ENCODE measurements at places on chromosomes 1 and 21. TPM values are rescaled to one million over a fixed set of nuclear protein-coding genes. Genes with fewer than 3 reads are reported as not detected.
A peak's percentile ranks its signal among the peaks of the same experiment; 100 is the strongest.

DNA sequence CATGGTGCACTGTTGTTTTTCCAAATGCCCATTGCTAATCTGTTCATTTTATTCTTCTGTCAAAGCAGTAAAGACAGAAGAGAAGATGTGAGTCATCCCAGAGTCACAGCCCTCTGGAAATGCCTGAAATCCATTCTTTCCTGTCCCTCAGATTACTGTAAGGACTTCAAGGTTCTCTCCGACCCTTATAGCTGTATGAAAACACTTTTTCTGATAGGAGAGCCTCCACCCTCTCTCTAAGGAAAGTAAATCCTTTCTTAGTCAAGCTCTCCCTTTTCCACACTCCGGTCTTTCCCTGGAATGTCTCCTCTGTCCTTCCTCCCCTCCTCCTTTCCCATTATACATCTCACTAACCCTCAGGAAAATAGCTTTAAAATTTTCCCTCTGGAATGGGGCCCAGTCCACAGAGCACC is 3.5 kb upstream of the PRDX6 start:
- no peak for DNase-seq

GRCh38 chr1:208731981-208732821 is 488.0 kb upstream of the PLXNA2 start:
- DNase-seq, result no peak

GRCh38 chr1:78676347-78676982 is 26.8 kb downstream of the IFI44 start:
- peak; percentile 38 for DNase-seq

DNA sequence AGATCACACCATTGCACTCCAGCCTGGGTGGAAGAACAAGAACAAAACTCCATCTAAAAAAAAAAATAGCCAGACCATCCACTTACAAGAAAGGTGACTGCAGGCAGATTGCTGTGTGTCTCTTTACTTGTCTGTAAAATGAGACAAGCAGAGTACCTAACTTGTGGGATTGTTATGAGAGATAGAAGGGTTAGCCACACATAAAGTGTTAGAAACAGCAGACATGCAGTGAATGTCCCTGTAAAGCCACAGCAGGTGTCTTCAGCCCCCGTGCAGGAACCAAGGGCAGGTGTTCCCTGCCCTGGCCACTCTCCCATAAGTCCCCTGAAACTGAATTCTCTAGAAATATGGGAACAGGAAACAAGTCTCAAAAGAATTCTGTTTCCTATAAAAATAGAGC is 40.8 kb upstream of the EFHD2 start:
- DNase-seq, result no peak

GRCh38 chr1:155622191-155622590 is 12.2 kb downstream of the MSTO1 start:
- no peak for DNase-seq

ATG4C gene
- total RNA-seq, result not detected
